ENCODE measurements at places on chromosomes 11 and 22.
A peak's percentile ranks its signal among the peaks of the same experiment; 100 is the strongest.

- peak; percentile 66 for DNase-seq
Observed at GRCh38 chr11:1694064-1694845, 2.7 kb upstream of the KRTAP5-6 start.

DNA sequence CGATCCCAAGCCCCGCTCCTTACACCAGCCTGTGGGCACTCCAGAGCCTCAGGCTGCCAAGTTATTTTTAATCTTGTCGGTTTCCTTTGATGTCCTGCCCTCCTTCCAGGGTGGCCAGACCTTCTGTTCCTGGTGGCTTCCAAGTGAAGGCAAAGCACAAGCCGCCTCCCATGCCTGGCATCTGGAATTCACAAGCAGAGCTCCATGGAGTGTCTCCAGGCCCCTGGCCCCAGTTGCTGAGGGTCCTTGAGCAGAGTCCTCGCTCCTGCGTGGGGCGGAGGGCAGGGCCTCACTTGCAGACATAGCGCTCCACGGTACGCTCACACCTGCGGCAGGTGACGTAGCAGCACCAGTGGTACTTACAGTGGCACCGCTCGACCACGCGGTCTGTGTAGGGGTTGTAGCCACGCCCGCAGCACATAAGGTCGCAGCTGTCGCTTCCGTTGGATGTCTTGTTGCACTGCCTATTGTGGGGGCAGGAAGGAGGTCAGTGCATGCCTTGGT, 19.5 kb downstream of the WNT11 start:
- DNase-seq: no peak

GRCh38 chr11:76263657-76264056, 57.4 kb upstream of the WNT11 start:
- DNase-seq: no peak

DNA sequence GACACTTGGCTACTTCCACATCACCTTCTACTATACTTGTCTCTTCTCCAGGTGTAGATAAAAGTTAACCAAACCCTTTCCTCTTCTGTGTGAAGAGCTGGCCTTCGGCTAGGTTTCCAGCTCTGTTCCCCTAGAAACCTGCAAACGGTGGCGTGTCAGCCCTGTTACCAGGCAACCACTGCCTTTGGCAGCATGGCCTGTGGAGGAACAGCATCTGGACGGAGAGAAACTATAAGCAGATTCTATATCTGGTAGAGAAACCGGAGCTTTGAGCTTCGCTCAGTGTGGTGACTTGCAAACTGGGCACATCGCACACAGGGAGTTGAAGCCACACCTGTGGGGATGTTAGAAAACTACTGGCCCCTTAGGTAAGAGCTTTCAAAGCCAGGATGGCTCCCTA, 35.9 kb downstream of the ARAP1 start:
- no peak for DNase-seq

DNA sequence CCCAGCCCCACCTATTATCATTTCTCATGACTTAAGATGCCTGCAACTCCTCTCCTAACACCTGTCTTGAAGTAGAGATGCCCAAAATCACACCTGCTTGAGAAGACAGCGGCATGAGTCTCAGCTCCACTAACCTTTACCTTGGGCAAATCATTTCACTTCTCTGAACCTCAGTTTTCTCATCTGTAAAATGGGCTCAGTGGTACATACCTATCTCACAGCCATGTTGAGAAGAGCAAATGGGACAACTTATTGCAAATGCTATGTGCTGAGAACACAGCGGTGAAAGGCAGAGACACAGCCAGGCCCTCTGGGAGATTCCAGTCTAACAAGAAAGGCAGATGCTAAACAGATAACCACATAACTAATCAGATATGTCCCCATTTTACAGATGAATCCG, 7.8 kb downstream of the TST start:
- no peak for DNase-seq

GRCh38 chr11:8598506-8598905, 4.5 kb upstream of the STK33 start:
- DNase-seq: no peak

- no peak for DNase-seq
Observed at GRCh38 chr11:35077709-35078469, 61.1 kb upstream of the CD44 start.

GRCh38 chr22:27625769-27626674, 175.5 kb downstream of the MN1 start:
- no peak for DNase-seq

DNA sequence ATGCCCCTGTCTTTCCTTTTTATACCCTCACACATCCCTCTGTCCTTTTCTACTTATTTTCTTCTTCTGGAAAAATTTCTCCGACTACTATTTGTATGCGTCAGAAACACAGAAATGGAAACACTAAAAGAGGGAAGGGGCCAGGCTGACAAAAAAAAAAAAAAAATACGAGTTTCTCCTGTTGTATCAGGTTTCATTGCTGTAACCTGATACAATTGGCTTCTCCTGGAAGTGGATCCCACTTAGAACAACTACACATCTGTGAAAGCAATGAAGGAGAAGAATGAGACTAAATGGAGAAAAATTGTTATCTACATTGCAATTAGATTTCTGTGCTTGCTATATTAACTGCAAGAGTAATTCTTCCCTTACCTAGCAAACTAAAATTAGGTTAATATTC, 393.9 kb downstream of the GUCY1A2 start:
- DNase-seq: no peak

Data from T47D (cell line).